ENCODE measurements at places on chromosomes 5 and 9. TPM values are rescaled to one million over a fixed set of nuclear protein-coding genes. Genes with fewer than 3 reads are reported as not detected.

PCDHA13 gene
- not detected for total RNA-seq

SHOC1 gene
- total RNA-seq = not detected

DNAJA1 gene
- 7.9 TPM for total RNA-seq

DNA sequence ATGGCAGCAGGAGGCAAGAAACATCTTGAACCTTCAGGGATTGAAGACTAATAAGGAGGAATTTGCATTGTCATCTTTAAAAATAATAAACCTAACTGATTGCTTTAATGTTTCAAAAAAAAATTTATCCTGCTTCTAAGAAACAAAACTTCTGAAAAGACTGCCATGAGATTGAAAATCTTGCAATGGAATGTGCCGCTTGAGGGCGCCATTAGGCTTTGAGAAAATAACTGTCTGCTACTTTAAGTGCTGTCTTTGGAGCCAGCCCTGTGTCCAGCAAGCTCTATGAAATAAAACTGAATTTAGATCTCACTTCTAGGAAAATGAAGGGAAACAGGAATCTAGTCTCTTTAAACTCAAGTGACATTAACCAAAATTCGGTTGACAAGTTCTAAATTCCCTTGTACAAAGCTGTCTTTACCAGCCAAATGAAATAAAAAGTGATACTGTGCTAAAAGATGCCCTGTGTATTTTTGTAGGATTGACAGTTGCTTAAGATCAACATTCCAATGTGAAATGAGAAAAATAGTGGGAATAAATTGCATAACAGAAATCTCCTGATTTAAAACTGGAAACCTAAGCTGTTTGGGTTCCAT lies 79.4 kb downstream of the ESM1 start:
- H3K27me3 ChIP-seq = no peaks in the 10 kb centered on the region
- H3K36me3 ChIP-seq = no peaks in the 10 kb centered on the region
- peak; percentile 60 for DNase-seq
- no peak overlapping the region for H3K27ac ChIP-seq
- no peak overlapping the region for H3K4me3 ChIP-seq
- no peaks in the 10 kb centered on the region for H3K4me1 ChIP-seq

GRCh38 chr9:82168585-82168984 lies 180.0 kb downstream of the SPATA31D1 start:
- H3K27ac ChIP-seq = no peak overlapping the region
- H3K4me1 ChIP-seq = no peaks in the 10 kb centered on the region
- DNase-seq = no peak
- H3K27me3 ChIP-seq = no peaks in the 10 kb centered on the region
- no peaks in the 10 kb centered on the region for H3K36me3 ChIP-seq
- no peak overlapping the region for H3K4me3 ChIP-seq

DNA sequence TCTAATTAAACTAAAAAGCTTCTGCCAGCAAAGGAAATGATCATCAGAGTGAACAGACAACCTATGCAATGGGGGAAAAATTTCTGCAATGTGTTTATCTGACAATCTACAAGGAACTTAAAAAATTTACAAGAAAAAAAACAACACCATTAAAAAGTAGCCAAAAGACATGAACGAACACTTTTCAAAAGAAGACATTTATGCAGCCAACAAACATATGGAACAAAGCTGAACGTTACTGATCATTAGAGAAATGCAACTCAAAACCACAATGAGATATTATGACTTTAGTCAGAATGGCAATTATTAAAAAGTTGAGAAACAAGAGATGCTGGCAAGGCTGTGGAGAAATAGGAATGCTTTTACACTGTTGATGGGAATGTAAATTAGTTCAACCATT lies 530.4 kb upstream of the DAB2 start:
- H3K27me3 ChIP-seq = no peaks in the 10 kb centered on the region
- H3K27ac ChIP-seq = no peak overlapping the region
- DNase-seq = no peak
- H3K36me3 ChIP-seq = no peaks in the 10 kb centered on the region
- no peak overlapping the region for H3K4me3 ChIP-seq

GRCh38 chr5:142107736-142108431 lies 695 bp upstream of the NDFIP1 start:
- no peak for DNase-seq
- H3K36me3 ChIP-seq = no peaks in the 10 kb centered on the region
- no peaks in the 10 kb centered on the region for H3K27me3 ChIP-seq
- peak overlapping the region; percentile 74 for H3K4me3 ChIP-seq
